ENCODE measurements at places on chromosomes 7 and 10.

DNA sequence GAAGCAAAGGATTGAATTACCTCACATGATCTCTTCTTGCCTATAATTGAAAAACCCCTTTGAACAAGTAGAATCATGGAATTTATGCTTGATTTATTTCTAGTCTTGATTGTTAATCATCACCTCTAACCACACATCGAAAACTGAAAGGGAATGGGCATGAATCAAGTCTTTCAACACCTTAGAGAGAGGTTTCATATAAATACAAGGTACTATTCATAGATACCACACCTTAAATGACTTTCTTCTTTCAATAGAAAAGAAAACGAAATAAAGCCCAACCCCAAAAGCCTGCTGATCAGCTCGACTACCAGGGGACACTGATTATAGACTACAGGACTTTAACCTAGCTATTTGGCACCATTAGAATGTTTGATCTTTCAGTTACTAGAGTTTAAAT is 128.6 kb upstream of the PTPRZ1 start:
- DNase-seq: no peak

DNA sequence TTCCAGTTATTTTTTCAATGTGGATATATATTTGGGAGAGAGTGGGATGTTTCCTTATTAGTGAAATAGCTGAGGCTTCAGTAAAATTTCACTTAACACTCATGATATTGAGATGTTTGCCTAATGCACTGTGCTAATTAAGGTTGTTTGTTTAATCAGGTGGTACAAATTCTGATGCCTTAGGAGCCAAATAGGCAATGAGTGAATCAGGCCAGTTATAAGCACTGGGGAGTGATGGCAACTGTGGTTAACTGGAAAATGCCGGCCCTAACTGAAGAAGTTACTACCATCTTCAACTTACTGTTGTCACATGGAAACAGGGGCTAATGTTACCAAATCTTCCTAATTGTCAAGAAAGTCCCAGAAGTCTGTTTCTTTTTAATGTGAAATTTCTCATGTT is 32.0 kb downstream of the VCL start:
- no peak for DNase-seq

DNA sequence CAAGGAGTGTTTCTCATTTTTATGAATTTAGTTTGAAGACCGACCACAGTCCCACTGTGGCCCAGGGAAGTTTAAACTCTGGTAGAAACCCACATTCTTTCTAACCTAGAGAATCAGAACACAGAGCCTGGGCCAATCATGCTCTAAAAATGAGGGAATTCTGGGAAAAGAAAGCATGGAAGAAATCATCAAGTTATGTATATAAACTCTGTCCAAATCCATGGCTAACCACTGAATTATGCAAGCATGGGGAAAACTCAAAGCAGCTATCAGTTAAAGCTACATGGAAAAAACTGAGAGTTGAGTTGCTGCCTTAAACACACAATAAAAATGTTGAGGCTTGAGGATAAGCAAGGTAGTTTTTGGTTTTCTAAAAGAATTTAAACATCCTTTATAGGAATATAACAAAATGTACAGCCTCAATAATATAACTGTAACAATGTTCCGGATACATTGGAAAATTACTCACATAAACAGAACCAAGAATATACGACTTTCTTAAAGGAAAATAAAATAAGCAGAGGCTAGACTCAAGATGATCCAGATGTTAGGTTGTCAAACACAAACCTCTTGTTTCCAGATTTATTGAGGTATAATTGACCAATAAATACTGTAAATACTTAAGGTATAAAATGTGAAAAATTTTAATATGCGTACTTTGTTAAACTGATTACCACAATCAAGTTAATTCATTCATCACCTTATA is 311.2 kb upstream of the GNAI1 start:
- no peak for DNase-seq

DNA sequence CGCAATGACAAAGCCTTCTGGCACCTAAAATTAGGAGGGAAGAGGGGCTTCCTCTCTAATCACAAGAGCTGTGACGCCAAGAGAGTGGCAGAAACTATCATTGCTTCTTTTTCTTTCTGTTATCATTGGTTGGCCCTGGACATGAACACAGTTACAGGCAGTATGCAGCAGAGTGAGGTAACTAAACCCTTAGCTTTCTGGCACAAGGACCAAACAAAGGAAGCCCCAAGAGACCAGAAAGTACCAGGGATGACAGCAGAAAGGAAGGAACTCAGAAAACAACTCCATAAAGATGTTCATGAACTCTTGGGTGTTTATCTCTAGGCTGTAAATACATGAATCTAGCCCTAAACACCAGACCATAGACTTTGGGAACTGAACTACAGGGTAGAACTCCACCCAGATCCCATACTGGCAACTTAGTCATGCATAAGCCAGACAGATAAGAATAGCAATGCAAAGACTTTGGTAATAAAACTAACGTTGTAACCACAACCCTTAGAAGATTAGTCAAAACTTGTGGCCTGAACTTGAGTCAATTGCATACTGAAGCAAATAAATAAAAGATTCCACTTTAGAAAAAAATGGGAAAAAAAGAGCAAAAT is 195.7 kb upstream of the PTN start:
- DNase-seq: no peak

GRCh38 chr7:40983111-40983510 is 719.8 kb downstream of the INHBA start:
- no peak for DNase-seq

DNA sequence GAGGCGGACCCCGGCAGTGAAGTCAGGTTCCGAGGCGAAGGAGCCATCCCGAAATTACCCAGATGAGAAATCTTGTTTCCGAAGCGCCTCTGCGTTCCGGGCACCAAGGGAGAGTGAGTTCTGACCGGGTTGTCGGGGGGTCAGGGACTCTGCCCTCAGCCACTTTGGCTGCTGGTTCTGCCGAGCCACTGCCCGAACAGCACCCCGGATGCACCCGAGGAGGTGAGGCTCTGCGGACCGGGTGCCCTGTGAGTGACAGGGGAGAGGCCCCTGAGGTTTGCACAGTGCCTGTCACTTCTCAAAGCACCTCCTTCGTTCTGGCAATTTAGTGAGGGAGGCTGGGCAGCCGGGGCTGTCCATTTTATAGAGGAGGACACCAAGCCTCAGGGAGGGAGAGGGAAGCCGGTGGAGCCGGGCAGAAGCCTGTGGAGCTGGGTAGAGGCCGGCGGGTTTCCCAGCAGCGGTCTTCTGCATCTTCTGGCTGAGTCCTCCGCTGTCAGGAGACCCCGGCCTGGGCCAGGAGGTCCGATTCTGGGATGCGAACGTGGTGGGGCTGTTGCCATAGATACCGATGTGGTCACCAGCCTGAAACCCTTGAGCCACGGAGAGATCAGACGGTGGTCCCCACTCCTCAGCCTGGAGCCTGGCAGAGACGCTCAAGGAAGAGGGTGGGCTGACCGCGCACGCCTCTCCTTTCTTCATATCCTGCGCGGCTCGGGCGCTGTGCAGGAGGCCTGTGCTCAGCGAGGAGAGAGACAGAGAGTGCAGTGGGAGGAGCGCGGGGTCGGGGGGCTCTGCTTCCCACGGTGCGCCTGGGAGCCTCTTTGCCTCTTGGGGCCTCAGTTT is 18.9 kb upstream of the SHH start:
- no peak for DNase-seq

GRCh38 chr7:3771906-3772305 is 470.9 kb downstream of the SDK1 start:
- no peak for DNase-seq

DNA sequence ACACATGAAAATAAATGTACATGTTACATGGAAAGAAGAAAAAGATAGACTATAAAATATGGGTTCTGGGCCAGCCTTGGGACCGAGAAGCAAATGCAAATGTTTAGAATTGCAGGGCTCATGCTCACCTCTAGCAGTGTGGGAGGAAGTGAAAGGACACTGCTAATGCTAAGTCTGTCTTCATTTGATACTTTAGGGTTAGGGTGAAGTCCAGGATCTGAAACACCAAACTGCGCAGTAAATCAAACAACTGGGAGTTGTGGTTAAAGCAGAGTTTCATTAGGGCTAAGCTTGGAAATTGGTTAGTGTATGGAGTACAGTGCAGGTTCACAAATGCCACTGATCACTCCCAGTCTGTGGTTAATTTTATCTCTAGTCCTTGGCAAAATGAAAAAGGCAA is 73.2 kb upstream of the PDK4 start:
- DNase-seq: no peak

DNA sequence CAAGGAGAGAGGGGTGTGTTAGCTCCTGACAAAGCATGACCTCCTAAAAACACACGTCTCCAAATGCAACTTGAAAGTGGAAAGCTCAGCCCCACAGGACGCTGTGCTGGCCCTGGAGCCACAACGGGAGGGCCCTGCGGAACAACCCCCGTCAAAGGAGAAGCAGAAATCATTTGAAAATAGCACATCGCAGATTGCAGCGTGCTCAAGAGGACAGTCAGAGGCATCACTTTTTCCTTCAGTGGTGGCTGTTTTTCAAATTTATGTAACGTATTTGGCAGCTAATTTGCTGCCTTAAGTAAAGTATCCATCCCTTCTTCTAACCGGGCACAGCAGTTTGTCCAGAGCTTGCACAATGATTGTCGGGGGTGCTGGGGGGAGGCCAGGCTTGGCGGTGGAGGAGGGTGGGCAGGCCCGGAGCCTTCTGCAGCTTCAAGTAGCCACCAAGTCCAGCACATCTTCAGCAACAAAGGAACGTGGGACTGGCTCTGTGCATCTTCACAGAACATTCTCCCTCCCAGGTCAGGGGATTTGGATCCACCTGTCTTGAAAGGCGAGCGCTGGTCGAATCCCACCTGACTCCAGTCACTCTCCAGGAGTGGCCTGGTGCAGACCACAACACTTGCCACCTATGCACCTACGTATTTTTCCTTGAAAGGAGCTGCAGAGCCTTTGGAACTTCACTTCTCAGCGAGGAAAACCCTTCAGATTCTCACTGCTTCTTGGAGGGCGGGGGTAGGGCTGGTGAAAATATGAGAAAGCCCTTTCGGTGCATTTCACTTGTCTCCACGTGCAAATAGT is 346.3 kb downstream of the DNAJB6 start:
- DNase-seq: no peak

DNA sequence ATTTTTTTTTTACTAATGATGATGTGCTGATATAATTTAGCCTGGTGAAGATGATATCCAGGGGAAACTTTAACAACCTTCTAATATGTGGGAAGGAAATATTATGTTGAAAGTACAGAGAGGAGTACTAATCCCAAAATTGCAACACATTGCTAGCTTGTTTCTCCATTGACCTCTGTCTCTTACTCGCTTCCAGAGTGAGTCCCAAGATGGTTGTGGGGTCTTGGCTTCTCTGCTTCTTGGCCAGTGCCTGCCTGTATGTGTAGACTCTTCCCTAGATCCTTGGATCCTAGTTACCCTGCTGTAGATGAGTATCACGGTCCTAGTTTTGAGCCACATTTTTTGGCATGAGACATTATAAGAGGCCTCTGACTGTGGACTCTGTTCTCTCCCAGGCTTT is 17.5 kb downstream of the BMPER start:
- no peak for DNase-seq
